ENCODE measurements at places on chromosomes 1 and 21.

GRCh38 chr1:41927118-41927517 is 8.4 kb upstream of the HIVEP3 start:
- no peak for DNase-seq

DNA sequence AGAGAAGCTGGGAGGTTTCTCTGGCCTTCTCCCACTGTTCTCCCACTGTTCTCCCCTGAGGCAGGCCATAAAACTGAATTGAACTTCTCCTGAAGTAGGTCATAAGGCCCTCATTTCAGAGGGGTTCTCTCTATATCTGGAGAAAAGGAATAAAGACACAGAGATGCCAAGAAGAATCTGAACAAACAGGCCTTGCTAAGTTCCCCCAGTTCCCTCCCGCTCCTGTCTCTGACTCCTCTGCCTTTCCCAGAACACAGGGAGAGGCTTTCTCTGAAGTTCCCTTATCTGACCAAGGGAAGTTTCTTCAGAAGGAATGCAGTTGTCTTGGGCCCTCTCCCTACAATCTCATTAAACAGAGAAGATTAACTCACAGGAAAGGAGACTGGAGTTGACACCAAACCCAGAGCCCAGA is 83.4 kb downstream of the SLC16A1 start:
- DNase-seq, result no peak

DNA sequence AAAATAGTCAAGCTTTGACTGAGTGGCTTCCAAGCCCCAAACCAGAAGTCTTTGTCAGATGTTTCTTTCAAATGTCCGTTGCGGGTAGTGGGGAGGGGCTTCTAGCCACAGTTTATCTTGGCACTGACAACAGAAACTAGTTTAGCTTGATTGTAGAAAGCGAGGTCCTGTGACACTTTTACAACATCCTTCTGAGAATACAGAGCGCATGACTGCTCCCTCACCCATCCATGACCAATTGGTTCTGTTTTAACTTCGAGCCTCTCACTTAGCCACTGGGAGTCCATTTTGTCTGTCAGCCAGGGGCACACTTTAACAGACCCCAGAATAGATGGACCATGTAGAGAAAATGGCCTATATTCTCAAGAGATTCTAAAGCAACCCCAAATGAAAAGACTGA is 199.2 kb upstream of the ST6GALNAC5 start:
- no peak for DNase-seq

DNA sequence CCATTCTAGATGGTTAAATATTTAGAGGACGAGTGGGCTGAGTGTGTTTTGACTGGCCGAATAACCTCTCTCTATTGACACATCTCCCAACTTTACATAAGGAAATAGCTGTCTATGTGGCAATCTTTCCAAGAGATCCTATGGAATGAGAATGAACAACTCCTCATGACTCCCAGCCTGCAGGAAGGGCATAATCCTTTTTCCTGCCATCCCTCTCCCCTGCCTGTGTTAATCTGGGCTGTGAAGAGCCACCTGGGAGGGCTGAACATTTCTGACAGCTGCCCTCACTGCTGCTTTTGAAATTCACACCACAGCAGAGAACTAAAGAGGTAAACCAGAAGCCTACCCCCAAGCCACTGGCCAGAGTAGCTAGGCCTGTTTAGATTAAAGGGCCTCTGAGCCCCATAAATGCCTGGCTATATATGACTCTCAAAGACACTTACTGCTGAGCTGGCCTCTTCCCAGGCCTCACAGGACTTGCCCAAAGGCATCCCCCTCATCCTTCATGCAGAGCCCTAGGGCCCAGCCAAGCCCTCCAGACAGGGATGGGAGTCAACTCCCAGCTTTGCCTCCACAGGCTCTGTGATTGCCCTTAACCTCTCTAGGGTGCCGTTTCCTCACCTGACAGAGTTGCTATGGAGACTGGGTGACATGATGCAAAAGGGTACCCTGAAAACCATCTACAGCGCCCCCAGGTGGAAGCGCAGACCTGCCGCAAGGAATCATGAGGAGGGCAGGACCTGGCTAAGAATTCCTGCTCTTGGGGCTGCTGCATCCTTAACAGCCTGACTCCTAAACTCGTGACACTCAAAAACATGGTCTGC is 42.0 kb upstream of the LDLRAP1 start:
- DNase-seq, result no peak

- DNase-seq, result peak; percentile 67
These were observed 57.3 kb downstream of the SLC37A1 start for GRCh38 chr21:42570841-42571387.

GRCh38 chr1:63810936-63811469 is 37.2 kb downstream of the ROR1 start:
- no peak for DNase-seq

DNA sequence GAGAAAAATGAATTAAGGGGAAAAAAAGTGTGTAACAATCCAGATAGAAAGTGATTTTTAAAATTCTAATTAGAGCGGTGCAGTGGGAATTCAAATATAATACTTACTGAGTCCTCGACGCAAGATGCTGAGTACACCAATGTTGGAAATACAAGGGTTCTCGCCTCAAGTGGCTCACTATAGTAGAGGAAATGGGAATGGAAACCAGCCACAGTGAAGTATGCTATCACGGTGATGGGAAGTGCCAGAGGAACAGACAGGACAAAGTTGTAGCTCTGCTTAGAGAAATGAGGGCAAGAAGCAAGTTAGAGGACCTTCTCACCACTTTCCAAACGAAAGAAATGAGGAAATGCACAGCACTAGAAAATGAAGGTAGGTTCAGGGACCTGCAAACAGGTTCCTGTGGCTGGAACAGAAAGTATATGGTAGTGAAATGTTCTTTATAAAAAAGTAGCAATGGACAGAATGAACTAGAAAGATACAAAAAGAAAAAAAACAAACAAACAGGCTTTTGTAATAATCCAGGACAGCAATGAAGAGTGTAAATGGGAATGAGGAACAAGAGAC is 13.5 kb downstream of the EGLN1 start:
- DNase-seq, result no peak

DNA sequence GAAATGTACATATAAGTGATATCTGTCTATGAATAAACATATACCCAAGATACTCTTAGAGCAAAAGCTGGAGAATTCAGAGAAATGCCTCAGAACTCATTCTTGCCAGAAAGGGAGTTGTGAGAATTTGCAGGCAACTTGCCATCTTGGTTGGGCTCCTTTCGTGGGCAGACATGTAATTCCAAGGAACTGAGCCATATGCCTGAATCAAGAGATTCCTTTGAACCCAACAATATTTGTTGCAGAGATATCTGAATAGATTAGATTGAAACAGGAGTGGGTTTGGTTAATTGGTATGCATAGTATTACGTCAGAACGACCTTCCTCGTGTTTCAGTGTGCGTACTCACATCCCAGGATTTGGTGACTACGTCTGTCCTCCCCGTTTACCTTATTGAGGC is 67.0 kb downstream of the TGFB2 start:
- DNase-seq, result no peak

- no peak for DNase-seq
These were observed 22.6 kb upstream of the TRABD2B start for GRCh38 chr1:48019714-48020315.

- DNase-seq, result no peak
These were observed 4.7 kb downstream of the CAP1 start for GRCh38 chr1:40045182-40045581.

Data from NCI-H1105 (cell line).